Stimulated activated CD4-positive, alpha-beta T cell treated with anti-CD3 and anti-CD28 coated beads, Interleukin-1b, Interleukin-23, amount 100 ng/mL, for 1 hour (primary cell): ENCODE measurements at places on chromosomes 5 and 9.

DNA sequence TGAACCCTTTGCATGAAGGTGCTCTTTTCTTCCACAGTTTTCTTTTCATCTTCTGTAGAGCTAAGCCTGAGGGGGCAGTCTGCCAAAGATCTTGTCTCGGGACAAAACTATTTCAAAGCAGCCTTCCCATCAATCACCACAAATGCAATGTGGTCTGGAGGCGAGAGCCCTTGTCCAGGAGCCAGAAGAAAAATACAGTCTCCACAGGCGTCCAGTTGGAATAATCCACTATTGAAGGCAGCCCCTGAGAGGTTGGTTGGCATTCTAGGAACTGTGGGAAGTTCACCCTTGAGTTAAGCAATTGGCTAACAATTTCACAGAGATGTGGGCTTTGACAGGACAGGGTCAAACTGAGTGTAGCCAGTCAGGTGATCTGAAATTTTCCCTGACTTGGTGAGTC, 72.0 kb downstream of the SEMA6A start:
- no peak for DNase-seq

- no peak for DNase-seq
Measured at GRCh38 chr5:65695896-65696295, 26.0 kb downstream of the SGTB start.

DNA sequence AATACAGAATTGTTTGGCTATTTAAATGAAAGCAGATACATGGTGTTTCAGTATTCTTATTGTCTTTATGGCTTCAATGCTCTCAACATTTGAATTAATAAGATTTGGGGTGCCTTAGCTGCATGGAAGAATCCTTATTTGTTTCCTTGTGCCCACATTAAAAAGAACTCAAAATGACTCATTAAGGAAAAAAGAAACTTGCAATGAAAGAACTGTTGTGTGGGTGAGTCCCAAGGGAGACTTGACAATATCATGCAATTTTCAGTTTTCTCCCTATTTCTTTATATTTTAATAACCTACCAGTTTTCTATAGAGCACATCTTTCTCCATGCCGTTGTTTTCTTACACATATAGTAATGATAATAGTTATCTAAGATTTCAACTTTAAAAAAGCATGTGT, 404.0 kb downstream of the PDE4D start:
- DNase-seq: no peak

DNA sequence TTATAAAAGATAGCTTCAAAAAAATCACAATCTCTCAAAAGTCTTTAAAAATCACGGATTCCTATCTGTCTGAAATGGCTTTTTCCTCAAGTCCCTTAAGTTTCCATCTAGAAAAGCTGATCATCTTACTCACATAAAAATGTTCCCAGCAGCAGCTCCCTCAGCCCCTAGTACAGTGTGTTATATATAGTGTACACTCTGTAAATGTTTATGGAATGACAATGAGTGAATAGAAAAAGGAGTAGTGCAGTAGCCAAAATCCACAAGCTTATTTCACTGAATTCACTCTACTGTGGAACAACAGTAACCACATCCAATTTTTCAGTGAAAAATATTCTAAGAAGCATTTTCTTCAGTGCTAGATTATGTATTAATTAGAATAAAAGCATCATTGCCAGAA, 609.4 kb downstream of the DTWD2 start:
- DNase-seq: no peak

- DNase-seq: no peak
Measured at GRCh38 chr9:72565535-72565934, 44.1 kb downstream of the TMC1 start.

DNA sequence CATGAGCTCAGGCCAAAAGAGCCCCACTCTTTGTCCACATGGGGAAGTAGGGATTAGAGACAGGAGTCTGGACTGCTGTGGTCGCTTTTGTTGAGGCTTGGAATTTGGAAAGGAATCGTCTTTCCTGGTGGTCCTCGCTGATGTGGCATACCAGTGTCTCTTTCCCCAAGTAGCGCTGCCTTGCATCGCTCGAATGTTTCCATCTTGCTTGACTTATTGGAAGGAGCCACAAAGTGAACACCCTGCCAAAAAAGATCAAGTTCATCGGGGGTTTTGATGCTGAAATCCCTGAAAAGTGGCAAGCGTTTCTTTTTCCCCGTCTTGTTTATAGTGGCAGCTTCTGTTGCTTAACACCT, 161.3 kb downstream of the MACROH2A1 start:
- DNase-seq: no peak

DNA sequence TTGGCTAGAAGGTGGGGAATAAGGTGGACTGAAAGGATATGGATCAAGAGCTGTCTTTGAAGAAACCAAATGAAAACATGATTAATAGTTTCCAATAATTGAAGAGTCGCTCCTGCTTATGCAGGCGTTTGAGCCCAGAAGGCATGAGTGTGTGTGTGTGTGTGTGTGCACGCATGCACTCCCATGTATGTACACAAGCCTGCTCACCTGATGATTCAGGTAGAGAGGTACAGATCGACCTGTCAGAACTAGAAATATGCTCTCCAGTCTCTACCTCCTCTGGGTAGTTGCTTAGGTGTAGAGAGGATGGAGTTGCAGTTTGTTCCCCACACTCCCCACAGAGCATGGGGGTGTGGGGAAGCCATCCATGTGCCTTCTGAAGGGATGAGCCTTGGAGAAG, 1.1 kb upstream of the FGF1 start:
- no peak for DNase-seq

DNA sequence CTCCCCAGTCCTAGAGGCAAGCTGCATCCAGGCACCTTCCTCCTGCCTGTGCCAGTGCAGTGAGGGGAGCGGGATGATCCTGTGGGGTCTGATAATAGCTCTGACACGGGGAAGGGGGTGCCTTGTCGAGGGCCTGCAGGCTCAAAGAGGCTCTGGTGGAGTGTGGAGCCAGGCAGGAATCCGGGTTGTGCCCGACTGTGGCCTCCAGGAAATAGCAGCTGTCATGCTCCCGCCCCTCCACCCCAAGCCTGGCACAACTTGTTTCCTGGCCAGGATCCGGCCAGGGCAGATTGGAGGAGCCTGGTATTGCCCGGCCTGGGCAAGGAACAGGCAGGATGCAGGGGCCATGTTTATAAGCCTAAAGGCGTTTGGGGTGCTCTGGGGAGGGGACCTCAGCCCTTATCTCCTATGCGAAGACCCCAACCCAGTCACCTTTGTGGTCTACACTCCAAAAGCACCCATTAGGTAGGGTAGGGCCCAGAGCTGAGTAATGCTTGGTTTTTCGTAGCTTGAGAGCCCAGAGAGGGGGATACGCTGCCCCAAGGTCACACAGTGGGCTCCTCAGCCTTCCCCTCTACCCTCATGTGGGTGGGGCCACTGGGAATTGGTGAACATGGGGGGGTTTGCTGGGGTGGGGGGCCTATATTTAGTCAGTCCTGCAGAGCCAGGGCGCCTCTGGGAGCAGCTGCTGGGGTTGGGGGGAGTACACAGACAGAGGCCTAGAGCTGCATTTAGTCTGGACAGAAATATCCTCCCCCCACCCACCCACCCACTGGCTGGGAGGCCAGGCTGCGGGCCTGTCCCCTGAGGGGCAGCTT, 12.2 kb downstream of the CXXC5 start:
- DNase-seq: no peak

- DNase-seq: no peak
Measured at GRCh38 chr9:10704720-10705119, 91.9 kb upstream of the PTPRD start.

- DNase-seq: no peak
Measured at GRCh38 chr5:137122558-137122957, 376.6 kb downstream of the SPOCK1 start.

DNA sequence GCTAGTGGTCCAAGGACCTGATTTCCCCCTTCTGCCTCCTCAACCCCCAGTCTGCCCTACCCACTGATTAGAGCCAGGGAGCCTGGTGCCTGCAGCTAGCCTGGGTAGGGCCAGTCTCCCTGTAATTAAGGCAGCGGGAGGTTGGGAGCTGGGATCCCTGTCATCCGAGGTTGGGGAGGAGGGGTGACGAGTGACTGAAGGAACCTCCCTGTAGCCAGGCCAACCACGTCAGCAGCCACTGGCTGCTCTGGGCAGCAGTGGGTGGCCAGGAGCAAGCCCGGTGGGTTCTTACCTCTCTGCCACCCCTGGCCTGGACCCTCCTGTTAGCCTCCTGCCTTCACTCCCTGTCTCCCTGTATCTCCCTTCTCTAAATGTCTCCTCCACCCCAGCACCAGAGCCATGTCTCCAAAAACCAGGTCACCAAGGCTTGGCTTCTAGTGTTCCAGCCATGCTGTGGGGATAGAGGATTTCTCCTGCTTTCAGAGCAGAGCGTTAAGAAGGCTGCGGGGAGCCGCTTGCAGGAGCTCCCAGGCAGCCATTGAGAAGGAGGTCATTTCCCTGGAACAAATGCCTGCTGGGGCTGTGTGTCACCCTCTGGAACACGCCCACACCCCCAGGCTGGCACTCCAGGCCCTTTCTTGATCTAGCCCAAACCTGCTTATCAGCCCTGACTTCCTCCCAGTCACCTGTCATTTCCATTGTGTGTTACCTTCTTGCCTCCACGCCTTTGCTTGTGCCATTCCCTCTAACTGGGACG, 65.0 kb upstream of the GGTA1 start:
- no peak for DNase-seq

- DNase-seq: no peak
Measured at GRCh38 chr9:93004561-93004960, 53.9 kb upstream of the SUSD3 start.

DNA sequence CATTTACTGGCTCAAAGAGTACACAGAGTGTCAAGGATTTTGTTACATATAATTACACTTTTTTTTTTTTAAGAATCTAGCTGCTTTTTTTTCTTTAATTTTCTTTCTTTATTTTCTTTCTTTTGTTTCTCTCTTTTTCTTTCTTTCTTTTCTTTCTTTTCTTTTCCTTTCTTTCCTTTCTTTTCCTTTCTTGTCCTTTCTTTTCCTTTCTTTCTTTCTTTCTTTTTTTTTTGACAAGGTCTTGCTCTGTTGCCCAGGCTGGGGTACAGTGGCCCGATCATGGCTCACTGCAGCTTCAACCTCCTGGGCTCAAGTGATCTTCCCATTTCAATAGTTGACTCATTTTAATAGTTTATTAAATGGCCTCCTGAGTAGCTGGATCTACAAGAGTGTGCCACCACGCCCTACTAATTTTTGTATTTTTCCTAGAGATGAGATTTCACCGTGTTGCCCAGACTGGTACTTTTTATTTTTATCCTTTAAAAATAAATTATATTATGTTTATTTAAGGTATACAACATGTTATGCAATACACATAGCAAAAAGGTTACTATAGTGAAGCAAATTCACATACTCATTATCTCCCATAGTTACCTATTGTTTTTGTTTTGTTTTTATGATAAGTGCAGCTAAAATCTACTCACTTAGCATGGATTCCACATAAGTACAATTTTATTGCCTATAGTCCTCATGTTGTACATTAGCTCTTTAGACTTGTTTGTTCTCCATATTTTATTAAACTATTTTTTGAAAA, 381.5 kb upstream of the KLF4 start:
- DNase-seq: no peak

GRCh38 chr9:100099722-100100042, 639 bp downstream of the INVS start:
- no peak for DNase-seq

DNA sequence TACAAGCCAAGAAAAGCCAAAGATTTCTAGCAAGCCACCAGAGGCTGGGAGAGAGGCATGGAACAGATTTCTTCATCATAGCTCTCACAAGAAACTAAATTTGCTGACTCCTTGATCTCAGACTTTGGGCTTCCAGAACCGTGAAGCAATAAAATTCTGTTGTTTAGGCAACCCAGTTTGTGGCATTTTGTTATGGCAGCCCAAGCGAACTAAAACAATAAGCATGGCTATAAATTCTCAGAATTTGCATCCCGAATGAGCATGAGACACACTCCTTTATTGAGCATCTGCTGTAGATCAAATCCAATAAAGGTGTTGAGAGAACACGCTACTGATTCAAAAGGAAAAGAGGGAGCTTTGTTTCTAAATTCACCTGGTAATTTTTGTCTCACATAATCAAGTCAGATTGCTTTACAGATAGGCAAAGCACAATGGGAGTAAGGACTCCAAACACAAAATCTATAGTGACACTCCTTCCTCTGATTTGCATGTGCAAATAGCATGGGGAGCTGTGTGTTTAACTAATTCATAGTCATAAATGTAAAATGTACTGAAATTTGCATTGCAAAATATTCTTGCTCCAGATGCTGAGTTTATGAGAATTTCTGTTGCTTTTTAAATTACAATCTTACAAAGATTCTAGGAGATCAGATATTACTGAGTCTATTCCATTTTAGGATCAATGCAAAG, 308.7 kb downstream of the MED10 start:
- DNase-seq: no peak

DNA sequence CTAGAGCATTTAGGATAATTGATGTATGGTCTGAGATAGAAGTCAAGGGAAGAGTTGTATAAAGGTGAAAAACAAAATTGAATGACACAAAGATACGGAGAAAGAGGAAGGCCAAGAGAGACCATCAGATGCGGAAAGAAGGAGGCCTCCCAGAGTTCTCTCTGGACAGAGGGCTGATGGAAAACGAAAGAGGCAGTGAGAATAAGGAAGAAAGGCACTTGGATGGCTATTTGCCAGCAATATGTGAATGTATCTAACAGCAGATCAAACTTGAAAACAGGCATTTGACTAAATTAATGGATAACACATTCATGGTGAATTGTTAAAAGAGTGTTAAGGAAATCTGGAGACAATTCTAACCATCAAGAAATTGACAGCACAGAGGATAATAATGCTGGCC, 2.4 kb upstream of the DOCK8 start:
- DNase-seq: no peak

- DNase-seq: no peak
Measured at GRCh38 chr9:33124751-33125381, 42.3 kb downstream of the B4GALT1 start.

DNA sequence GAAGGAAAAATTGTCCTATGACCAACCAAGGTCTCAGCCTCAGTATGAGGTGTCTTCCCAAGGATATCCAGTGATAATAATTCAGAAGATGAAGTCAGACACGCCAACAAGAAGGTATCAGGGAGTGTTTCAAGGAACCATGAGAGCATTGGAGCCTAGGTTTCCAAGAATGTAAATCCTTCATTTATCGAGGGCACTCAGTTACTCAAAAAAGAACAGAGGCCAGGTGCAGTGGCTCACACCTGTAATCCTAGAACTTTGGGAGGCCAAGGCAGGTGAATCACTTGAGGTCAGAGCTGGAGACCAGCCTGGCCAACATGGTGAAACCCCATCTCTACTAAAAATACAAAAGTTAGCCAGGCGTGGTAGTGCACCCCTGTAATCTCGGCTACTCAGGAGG, 70.8 kb downstream of the PLAC8L1 start:
- no peak for DNase-seq

- DNase-seq: no peak
Measured at GRCh38 chr9:90508940-90509339, 133.7 kb downstream of the DIRAS2 start.

GRCh38 chr5:55101556-55102276, 730 bp upstream of the GZMA start:
- no peak for DNase-seq
